Suprapubic skin (tissue), 4 donors: ENCODE measurements at places on chromosomes 5 and 9. TPM values are rescaled to one million over a fixed set of nuclear protein-coding genes. Genes with fewer than 3 reads are reported as not detected.

GRCh38 chr5:102719886-102720285, 35.2 kb upstream of the PAM start:
- no peak for DNase-seq

- DNase-seq = no peak
These were observed 6.6 kb downstream of the GALNT10 start for GRCh38 chr5:154196955-154197652.

TMEM203 gene
- 40.9 TPM for total RNA-seq

DNA sequence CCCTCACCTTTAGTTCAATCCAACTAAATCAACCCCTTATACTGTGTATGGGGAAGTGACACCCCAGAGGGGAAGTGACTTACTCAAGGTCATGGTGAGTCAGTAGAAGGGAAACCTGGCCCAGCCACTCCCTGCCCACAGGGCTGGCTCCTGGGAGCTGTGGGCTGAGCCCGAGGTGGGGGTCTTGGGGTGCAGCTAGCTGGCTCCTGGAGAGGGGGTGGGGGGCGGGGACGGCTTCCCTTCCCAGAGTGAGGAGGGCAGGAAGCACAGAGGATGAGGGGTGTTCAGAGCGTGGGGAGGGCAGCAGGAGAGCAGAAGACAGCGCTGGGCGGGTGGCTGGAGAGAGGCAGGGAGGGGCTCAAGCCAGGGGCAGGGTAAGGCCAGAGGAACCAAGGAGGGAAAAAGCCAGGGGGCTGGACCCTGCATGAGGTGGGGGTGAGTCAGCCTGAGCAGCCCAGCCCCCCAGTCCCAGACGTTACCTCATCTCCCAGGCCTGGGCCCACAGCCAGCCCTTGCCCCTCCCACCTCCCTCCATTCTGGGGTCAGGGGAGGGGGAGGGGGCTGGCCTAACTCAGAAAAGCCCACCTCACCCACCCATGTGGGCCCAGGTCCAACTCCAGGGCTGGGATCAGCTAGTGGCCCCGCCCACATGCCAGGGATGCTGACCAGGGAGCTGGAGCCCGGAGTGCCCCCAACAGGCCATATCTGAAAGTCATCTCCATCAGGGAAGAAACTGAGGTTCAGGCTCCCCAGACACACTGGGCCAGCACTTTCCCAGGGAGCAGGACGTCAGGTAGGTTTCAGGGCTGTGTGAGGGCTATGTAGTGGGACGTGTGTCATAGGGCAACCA, 2.8 kb downstream of the PDLIM7 start:
- DNase-seq = no peak

ZER1 gene
- total RNA-seq = 53.7 TPM

PCDHGB3 gene
- total RNA-seq = 4.3 TPM

- DNase-seq = no peak
These were observed 26.2 kb upstream of the SERINC5 start for GRCh38 chr5:80282054-80282453.

- no peak for DNase-seq
These were observed 31.8 kb upstream of the FABP6 start for GRCh38 chr5:160197341-160198144.

DNA sequence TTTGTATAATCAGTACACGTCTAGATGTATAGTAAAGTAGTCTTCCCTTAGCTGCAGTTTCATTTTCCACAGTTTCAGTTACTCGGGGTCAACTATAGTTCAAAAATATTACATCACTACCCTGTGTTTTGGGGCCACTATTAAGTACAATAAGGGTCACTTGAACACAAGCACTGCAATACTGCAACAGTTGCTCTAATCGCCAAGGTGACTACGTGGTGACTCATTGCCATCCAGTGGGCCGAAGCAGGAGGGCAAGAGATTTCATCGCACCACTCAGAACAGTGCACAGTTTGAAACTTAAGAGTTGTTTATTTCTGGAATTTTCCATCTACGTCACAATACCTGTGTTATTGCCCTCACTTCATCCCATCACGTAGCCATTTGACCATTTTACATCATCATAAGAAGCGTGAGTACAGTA, at the start of gene ARL14EPL:
Gene ARL14EPL, plus strand, starts transcription at position 379 of the 424 bp plus-strand sequence. CDS start 18,994 bp downstream, outside the sequence.
- no peak for DNase-seq

PIP5K1B gene
- 4.8 TPM for total RNA-seq

ADAMTS6 gene
- total RNA-seq = 1.7 TPM

DNA sequence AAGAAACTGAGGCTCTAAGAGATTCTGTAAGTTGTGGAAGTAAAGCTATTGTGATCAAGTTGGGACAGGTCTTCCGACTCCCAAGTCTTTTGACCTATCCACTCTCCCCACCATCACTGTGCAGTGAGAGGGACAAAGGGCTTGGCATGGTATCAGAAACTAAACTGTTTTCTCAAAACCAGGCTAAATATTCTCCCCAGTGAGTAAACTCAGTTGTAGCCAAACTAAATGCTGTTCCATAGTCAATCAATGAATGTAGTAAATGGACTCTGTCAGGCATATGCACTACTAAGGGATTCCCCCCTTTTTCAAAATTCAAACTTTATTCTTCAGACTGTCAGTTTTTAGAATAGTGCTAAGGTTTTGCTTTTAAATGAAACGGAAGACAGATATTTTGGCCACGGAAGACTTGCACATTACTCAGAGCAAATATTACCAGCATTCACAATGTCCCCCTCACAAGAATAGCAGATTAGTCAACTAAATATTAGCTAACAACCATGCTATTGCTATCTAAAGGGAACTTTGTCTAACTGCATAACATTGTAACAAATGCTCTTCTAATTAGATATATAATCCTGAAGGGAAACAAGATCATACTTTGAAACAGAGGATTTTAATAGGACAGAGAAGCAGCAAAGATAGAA, 7.1 kb downstream of the PRKAA1 start:
- no peak for DNase-seq

GRCh38 chr9:90942555-90942954, 140.9 kb downstream of the SYK start:
- no peak for DNase-seq

ADGRV1 gene
- total RNA-seq = 5.2 TPM

DNA sequence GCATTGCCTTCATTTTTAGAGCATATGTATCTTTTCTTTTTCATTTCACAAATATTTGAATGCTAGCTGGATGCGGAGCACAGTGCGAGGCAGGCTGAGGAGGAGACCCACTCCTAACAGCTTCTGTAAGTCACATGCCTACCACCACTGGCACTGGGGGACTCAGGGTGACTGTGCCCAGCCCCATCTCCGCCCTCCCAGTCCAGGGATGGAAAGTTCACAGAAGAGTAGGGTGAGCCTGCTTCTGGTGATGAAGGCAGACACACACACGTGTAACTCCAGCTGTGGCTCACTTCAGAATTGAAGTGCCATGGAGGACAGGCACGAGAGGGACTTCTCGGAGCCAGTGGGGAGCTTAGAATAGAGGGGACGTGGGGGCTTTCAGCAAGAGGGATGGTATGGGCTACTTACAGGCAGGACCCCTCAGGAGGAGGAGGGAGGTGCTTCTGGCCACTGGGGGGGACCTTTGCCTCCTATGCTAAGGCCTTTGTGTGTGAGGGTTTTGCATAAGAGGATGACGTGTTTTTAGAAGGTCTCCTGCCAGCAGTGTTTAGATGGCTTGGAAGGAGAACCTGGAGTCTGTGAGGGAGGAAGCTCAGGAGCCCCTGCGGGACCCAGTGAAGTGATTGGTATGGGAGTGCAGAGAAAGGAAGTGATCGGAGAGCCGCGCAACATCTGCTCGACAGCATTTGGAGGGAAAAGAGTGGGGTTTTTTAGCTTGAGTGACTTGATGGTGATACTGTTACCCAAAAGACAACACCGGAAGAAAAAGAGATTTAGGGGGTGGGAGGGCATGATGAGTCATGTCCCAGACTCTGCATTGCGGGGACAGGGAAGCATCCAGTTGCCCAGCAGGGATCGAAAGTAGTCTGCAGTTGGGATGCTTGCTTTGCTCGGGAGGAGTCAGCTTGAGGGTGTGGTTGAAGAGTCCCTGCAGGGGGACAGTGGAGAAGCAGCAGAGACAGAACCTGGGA, 163.5 kb upstream of the OTULINL start:
- DNase-seq = no peak

CTNNAL1 gene
- 16.5 TPM for total RNA-seq

- no peak for DNase-seq
These were observed 46.4 kb downstream of the ERMP1 start for GRCh38 chr9:5786370-5787127.

- no peak for DNase-seq
These were observed 173.0 kb downstream of the OLFM1 start for GRCh38 chr9:135260221-135261180.

DNA sequence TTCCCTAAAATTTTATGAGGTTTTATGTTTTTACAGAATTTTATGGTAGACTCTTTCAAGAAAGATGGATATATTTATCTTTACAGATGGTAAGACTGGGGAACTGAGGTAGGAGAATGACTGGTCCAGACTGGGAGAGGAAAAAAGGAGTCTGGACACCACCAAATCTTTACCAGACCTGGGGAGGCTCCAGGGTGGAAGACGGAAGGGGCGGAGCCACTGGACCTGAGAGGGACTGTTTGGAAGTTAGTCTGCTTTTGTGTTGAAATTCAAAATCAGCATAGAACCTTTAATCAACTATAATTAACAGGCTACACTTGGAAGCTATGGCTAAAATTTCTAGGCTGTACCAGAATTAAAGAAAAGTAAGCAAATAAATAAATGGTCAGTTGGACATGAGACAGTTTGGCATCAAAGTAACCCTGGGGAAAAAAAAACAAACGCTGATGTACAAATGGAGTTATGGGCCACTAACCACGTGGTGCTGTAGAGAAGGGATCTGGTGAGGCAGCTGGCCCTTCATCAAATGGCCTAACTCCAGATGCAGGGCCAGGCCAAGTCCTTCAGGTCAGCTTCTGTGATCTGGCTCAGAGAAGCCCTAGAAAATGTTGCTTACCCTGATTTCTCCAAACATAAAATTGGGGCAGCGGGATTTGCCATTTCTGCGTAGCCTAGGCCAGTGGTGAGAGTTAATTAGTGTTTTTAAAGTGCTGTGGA, 155.1 kb downstream of the ARSB start:
- no peak for DNase-seq

DNA sequence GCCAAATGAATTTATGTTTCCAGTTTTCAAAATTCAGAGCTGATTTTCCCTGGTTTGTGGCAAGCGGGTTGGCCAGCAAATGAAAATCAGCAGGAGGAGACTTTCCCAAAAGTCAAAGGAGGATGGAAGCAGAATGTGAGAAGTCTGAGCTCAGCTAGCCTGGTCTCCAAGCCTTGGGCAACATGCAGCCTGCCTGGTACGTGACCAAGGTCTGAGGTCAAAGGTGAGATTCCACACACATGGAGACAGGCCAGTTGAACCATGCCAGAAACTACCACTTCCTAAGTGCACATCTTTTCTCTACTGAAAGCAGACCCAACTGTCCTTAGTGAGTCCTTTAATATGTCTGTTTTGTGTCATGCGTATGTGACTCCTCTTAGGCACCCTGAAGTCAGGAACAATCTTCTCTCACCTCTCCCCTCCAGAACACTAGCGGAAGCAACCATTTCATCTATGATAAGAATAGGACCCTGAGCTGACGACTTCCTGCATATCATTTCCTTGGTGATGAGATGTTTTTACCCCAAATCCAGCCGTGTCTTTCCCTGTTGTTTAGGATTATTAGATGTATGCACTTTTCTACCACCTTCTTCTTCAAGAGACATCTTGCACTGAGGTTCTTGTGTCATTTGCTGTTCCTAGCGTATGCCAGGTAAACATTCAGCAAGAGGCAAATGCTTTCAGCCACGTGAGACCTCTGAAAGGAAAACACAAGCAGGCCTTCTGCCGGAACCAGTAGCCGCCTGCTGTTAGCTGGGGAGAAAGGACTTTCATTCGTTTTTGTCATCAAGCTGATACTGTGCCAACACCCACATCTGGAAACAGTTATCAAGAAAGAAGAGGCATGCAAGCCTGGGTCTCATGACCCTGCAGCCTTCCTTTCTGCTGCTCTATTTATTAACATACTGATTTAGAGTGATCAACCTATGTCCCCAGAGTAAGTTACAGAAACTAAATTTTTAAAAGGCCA, 9.7 kb upstream of the TGFBI start:
- no peak for DNase-seq

DNA sequence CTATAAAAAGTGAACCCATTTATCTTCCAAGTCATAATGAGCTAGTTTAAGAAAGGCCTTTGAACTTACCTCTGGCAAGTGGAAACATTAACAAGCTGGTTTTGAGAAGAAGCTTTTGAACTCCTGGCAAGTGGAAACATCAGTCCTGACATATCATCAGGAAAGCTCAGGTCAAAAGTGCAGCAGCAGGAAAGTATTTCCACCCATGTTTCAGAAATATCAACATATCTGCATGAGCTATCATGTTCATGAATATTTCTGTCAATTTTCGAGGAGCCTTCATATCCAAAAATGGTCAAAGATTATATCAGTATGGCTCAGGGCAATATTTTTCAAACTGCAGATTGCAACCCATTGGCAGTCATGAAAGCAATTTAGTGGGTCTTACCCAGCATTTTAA, 133.9 kb downstream of the PLK2 start:
- no peak for DNase-seq

- no peak for DNase-seq
These were observed 9.0 kb downstream of the BRINP1 start for GRCh38 chr9:119360237-119360636.

PCDHB4 gene
- total RNA-seq = 2.0 TPM

DNA sequence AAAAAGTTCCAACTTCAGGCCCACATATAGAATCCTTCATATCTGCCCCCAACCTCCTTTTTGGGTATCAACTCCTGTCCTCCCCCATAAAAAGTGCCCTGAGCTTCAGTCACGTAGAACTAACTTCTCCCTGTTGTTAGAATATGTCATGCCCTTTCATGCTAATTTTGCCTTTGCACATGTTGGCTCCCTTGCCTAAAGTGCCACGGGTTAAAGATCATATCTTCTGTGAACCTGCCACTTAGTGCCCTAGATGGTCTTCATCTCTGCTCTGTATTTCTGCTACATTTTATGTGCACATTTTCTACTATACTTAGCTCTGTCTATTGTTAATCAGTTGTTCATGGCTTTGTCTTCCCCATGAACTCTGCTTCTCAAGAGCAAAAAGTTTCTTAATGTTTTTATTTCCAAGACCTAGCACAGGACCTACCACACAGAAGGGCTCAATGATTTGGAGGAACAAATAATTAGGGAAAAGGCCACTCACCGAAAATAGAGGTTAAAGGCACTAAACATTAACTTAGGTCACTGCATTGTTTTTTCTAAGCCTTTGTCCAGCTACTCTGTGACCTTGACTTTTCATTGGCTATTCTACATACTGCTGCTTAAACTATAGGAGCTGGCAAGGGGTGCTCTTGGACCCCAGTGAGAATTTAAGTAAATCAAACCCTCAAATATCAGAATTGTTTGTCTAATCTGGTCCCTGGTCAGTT, 94.3 kb downstream of the ARSB start:
- DNase-seq = no peak
